Glomerular endothelial cell (primary cell): ENCODE measurements at places on chromosomes 16 and 17.

DNA sequence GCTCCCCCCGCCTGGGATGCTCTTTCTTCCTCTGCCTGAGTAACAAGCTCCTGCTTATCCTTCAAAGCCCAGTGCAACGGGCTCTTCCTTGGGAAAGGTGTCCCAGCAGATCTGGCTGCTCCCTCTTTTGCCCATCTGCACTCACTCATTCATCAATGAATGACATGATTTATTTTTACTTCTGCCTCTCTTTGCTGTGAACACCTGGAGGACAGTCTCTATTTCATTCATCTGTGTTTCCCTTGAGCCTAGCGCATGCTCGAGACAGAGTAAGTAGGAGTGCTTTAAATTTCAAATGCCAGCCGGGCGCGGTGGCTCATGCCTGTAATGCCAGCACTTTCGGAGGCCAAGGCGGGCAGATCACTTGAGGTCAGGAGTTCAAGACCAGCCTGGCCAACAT, 22.0 kb upstream of the GINS2 start:
- DNase-seq: no peak

DNA sequence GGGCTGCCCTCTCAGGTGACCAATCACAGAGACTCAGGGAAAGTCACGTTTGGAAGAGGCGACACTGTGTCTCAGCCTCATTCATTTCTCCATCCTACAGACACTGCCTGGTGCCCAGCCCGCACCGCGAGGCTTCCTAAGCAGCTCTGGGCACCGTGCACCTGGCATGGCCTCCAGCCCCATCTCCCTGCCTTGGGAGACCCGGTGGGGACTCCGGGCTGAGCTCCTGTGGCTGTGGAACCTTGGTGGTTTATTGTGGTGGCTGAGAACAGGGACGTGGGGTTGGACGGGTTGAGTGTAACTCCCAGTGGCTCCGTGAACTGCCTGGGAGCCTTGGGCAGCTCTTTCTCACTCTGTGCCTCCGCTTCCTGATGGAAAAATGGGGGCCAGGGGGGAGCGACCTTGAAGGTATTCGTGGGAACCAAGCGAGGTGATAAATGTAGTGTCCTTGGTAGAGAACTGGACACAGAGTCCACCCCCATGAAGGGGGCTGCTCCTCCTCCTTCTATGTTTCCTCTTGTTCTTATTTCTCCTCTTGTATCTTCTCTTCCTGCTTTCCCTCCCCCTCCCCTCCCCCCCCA, 215.4 kb downstream of the SEC14L1 start:
- DNase-seq: no peak

DNA sequence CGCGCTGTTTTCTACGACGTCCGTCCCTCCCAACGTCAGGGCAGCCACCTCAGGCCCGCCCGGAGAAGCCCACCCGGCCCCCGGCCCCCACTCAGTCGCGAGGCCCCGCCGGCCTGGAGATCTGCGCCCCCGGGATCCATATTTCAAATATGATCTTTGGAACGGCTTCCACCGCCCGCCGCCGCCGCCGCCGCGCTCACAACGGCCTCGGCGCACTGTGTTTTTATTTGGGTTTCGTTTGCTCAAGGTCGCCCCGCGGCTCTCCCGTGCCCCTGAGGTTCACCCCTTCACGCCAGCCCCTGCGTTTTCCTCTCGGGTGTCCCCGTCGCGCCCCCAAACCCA, 4.2 kb upstream of the CBX4 start:
- DNase-seq: no peak

DNA sequence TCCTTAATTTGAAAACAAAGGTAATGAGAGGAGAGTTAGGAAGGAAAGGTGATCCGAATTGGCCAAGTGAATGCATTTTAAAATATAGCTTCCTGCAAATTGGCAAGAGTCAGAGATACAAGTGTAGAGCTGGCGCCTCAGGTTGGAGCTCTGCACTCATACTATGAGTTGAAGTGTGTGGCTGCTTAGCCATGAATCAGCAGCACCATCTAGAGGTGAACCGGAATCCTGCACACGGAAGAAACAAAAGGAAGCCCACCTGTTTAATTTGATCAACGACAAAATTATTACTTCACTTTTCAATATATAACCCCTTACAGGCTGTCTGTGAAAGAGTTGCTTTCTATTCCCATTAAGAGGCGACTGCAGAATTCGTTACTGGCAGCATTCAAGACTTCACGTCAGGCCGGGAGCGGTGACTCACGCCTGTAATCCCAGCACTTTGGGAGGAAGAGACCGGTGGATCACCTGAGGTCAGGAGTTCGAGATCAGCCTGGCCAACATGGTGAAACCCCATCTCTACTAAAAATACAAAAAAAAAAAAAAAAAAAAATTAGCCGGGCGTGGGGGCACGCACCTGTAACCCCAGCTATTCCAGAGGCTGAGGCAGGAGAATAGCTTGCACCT, 1253.7 kb upstream of the CDH8 start:
- no peak for DNase-seq

DNA sequence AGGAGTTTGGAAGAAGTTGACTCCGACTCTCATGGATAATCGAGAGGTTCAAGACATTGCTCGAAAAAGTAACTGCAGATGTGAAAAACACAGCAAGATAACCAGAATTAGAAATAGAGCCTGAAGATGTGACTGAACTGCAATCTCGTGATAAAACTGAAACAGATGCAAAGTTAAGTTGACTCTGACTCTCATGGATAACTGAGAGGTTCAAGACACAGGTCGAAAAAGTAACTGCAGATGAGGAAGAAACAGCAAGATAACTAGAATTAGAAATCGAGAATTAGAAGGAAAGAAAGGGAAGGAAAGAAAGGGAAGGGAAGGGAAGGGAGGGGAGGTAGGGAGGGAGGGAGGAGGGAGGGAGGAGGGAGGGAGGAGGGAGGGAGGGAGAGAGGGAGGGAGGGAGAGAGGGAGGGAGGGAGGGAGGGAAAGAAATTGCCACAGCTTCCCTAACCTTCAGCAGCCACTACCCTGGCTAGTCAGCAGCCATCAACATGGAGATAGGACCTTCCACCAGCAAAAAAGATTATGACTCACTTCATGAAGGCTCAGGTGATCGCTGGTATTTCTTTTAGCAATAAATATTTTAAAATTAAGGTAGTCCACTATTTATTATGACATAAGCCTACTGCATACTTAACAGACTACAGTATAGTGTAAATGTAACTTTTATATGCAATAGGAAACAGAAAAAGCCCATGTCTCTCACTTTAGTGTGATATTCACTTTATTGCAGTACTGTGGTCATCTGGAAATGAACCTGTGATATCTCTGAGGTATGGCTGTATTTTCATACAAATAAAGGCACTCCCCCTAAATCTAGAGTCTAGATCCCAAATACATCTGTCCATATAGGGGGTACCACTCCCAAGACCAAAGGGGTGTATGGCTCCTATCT, 68.3 kb downstream of the KANSL1 start:
- no peak for DNase-seq

DNA sequence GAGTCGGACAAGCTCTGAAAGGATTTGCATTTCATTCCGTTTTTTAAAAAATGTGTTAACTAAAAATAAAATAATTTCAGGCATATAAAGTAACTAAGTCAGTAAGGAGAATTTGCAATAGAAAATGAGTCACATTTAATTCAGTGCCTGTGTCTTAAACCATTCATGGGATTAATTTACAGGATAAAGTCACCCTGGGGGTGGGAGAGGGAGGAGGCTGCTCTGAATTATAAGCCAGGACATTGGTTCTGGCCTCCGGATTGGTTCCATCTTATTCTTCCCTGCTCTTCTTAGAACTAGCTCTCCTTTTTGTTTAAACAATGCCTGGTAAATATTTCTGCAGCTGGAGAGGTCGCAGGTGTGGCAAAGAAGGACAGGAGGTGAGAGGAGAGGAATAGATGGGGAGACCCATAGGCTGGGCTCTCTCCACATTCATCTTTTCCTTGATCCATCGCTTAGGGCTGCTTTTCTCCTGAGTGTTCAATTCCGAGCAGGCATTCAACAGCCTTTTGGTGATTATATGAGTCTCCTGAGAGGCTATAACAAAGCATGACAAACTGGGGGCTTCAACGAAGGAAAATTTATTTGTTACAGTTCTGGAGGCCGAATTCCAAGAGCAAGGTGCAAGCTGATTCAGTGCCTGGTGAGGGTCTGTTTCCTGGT, 319.2 kb downstream of the PHKB start:
- no peak for DNase-seq

DNA sequence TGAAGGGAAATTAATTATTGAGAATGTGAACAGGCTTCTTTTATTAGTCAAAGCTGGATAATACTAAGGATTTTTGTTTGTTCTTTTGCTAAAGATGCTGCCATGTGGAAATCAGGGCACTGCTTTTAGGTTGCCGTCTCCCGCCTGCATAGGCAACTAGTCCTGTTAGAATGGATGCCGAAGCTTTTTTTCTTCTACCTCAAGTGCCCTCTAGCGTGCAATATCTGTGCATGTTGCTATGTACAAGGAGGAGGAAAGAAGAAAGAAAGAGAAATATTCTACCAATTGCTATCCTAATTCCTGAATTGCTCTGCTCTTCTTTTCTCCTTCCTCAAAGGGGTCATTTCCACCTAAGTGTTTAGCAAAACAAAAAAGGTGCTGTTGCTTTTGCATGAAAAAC, 5.2 kb upstream of the CDH8 start:
- no peak for DNase-seq

DNA sequence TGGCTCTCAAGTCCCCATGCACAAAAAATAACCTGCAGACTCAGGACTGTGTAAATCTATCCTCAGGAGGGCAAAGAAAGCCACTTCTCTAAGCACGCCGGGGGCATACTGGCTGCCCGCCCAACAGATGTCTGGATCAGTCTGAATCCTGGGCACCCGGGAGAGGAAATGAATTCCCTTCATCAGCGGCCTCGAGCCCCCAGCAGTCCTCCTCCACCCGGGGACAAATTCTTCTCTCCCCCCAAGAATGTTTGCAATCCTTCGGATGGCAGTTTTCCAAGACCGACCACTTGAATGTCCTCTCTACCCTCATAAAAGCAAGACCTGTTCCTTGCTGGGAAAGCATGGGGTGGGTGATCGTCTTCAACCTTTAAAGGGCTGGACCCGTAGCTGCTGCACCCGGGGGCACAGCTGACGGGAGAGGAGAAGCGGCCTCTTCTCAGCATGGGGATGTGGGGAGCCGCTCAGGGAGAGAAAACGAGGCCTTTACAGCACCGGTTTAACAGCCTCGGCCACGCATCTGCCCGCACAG, 9.4 kb upstream of the MAP2K3 start:
- DNase-seq: no peak

- no peak for DNase-seq
Observed at GRCh38 chr16:23575834-23576233, 18.3 kb downstream of the UBFD1 start.

DNA sequence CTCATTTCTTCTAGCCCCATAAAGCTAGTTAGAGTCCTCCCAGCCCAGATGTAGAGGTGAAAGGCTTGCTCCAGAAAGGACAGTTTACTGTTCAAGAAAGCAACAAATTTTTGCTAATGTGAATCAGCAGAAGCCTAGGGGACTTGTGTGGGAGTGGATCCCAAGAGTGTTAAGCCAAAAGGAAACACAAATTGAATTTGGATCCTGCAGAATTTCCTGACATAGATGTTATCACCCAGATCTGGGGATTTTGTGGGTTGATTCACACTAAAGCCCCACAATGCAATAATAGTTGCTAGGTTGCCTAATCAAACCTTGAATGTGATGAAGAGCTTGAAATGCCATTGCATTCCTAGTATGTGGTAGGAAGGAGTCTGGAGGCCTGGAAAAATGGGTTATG, 135.2 kb upstream of the HS3ST3A1 start:
- no peak for DNase-seq

GRCh38 chr16:57999366-57999970, 1.0 kb downstream of the ZNF319 start:
- DNase-seq: no peak
